Psoas muscle (tissue), 8 donors: ENCODE measurements at places on chromosomes 1 and 21.

DNA sequence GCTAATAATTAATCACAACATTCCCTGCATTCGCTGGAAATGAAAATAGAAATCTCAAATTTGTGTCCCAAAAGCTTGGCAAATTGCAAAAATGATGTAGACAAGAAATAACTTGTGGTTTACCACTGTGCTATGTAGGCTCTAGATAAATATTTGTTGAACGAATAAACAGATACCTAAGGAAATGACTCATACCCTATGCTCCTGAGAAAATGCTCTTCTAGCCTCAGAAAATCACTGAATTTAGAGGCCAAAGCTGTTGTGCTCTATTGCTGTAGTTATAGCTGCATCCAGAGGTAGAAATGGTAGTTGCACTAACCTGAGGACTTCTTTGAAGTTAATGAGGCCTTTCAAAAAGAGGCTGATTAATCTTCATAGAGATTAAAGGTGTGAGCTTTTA, 142.0 kb upstream of the ZNHIT6 start:
- no peak for DNase-seq

DNA sequence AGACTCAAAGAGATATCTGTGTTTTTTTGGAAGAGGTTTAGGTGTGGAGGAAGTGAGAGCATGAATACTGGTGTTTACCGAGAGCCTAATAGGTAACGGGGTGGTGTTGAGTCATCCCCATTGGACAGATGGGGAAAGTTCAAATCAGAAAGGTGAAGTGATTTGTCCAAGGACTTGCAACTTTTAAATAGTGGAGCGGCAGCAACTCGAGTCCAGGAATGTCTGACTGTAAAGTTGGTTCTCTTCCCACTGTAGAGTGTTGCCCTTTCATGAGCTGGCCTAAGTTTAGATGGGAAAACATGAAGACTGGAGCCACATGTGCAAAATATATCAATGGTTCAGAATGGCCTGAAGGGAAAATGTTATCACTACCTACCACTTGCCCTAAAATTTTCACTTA, 125.7 kb downstream of the LYPLAL1 start:
- DNase-seq = no peak

DNA sequence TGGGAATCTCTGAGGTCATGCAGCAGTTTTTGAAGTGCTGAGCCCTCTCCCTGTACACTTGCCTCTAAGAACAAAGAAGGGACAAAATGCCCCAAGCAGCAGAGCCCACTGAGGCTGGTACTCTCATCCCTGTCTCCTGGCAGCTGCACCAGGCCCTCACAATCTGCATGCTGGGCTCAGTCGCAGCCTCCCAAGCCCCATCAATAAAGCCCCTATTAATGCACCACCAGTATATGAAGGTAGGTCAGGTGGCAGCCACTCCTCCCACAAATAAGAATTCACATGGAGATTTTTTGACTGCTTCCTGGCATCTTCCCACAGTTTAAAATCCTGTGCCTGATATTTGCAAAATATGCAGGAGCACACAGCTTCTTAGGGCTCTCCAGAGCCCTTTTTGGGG, 181.2 kb upstream of the PALMD start:
- DNase-seq = no peak

GRCh38 chr1:201676641-201677040, 137.7 kb downstream of the NAV1 start:
- no peak for DNase-seq
